ENCODE measurements at places on chromosomes 2 and 18.
A peak's percentile ranks its signal among the peaks of the same experiment; 100 is the strongest.

- DNase-seq = no peak
Observed at GRCh38 chr2:45457211-45457945, 153.7 kb downstream of the SRBD1 start.

GRCh38 chr2:120570546-120570945 is 165.1 kb upstream of the GLI2 start:
- no peak for DNase-seq

DNA sequence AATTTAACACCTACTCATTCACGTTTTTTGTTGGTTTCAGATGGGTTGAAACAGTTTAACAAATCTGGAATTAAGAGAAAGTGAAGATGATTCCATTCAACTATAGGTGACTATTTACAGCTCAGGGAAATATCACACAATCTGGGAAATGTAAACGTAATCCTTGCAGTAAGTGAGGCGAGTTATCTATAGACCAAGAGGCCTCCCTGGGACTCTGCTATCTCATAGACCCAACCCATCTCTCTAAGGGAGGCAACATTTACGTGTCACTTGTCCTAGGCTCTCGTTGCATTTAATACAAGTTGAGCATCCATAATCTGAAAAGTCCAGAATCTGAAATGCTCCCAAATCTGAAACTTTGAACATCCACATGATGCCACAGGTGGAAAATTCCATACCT is 2.0 kb upstream of the MOB4 start:
- no peak for DNase-seq

GRCh38 chr2:121598087-121598486 is 51.2 kb downstream of the CLASP1 start:
- DNase-seq = no peak

- DNase-seq = no peak
Observed at GRCh38 chr2:84889332-84889731, 8.4 kb upstream of the TRABD2A start.

- peak; percentile 64 for DNase-seq
Observed at GRCh38 chr2:177758591-177759371, 313.8 kb downstream of the PDE11A start.

DNA sequence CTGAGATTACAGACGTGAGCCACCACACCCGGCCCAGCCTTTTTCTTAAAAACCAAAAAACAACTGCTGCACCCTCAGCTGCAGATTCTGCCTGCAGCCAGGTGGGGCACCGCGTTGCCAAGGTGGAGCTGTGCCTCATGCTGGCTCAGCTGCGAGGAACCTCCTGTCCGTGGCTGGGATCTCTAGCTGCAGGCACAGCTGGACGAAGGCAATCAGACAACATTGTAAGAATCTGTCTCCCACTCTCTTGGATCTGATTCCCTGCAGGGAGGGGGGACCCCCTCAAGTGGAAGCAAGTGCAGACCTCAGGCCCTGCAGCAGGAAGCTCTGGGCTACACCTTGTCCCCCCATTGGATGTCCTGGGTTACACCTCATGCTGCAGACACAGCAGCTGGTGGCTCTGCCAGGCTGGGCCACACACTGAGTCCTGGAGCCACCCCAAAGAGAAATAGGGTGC is 24.1 kb downstream of the CIDEA start:
- no peak for DNase-seq

DNA sequence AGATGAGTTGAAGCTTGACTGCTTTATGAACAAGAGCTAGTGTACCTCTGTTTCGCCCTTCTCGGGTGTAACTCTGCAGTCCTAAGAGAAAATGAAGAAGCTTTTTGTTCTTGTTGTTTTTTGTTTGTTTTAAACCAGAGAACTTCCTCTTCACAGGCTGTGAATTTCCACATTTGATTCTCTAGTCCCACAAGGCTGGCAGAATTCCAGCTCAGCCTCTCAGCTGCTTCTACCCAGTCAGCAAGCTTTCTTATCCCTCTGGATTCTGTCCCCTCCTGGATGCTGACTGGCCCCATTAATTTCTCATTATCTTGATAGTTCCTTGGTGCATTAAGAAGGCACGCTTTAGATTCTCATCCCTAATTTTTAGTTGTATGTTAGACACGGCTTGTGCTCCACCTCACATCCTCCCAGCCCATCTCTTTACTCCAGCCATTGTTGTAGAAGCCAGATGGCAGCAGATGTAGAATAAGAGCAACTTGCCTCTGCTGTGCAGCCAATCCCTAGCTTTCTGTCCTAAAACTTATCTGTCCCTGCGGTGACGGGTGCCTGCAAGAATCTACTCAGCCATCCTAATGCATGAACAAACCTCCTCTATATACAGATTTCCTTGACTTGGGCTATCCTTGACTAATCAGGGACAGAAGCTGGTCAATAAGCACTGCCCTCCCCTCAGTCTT is 12.3 kb upstream of the RESP18 start:
- no peak for DNase-seq

- no peak for DNase-seq
Observed at GRCh38 chr2:163775304-163775703, 39.5 kb upstream of the FIGN start.

GRCh38 chr2:70797506-70797905 is 7.1 kb upstream of the FIGLA start:
- no peak for DNase-seq

- DNase-seq = no peak
Observed at GRCh38 chr18:43627848-43628530, 350.7 kb upstream of the SYT4 start.

DNA sequence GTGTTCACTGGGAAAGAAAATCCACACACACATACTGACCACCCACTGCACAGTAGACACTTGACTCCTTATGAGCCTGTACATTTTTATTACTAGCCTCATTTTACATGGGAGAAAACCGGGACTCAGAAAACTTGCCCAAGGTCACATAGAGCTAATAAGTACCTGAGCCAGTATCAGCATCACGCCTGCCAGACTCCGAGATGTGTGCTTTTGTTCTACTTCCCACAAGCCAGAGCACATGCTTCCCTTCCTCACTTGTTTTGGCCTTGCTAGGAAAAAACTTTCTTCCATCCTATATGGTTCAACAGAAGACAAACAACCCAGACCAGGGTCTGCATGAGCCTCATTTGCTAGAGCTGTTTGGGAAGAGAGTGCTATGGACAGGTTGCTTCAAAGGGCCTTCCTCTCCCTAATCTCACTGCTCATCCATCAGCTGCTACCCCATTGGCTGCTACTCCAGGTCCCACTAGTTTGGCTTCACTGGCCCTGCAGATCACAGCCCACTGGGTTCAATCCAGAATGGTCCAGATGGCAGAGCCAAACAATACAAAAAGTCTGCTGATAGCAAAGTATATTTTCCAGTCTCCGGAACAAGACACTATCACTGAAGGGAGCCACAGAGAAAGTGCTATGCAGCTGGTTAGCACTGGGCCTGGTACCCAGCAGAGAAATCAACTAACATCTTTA is 63.9 kb downstream of the STK39 start:
- DNase-seq = no peak

GRCh38 chr2:239096676-239097427 is 249.0 kb downstream of the TWIST2 start:
- no peak for DNase-seq

DNA sequence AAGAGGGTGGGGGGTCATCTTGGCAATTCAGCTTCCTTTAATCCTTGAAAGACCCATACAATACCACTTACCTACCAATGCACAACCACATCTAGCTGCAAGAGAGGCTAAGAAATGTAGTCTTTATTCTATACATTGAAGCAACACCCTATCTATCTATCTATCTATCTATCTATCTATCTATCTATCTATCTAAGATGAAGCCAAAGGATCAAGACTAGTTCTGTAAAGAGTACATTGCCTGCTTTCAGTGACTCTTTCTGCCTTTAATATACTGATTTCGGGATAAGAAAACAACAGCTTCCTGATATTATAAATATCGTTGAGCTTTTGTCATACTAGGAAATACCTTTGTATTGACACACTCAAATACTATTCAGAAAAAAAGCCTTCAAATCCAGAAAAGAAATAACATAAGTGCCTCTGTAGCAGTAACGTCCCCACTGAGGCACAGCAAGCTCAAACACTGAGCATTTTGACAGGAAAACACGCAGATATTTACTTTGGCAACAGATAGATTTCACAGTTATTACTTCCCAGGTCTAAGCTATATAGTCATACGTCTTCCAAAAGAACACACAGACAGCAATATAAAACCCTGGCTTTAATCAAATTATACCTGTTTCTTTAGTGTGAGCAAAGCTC is 139.4 kb upstream of the SERTAD2 start:
- DNase-seq = no peak

DNA sequence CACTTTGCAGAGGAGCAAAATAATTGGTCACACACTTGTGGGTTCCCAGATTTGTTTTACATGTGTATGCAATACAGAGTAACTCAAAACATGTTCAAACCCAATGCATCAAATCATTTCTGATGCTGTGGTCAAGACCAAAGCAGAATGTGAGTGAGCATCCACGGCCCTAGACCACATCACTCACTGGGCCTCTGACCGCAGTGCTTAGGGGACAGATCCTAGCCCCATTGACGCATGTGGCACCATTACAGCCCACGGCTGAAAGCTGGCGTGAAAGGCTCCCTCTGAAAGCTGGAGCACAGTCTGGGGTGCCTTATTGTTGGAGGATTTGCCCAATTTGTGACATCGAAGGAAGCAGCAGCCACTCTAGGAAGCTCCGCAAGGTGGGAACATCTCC is 498.8 kb upstream of the TCF4 start:
- no peak for DNase-seq

GRCh38 chr2:10894264-10894935 is 17.3 kb upstream of the KCNF1 start:
- no peak for DNase-seq

DNA sequence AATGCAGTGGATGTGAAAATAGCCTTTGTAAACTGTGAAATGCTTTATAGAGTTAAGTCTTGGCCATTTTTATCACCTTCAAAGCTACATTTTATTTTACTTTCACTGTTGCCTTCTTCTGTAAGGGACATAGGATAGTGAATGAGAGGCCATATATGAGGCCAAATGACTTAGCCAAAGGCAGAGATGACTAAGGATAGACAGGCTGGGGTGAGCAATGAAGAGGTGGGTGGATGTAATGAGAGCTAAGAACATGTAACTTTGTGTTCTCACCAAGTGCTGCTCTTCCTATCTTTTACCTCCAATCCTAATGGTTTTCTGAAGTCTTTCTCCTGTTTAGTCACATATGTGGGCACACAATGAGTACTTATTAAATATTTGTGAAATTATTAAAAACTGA is 101.9 kb downstream of the MBD5 start:
- no peak for DNase-seq

DNA sequence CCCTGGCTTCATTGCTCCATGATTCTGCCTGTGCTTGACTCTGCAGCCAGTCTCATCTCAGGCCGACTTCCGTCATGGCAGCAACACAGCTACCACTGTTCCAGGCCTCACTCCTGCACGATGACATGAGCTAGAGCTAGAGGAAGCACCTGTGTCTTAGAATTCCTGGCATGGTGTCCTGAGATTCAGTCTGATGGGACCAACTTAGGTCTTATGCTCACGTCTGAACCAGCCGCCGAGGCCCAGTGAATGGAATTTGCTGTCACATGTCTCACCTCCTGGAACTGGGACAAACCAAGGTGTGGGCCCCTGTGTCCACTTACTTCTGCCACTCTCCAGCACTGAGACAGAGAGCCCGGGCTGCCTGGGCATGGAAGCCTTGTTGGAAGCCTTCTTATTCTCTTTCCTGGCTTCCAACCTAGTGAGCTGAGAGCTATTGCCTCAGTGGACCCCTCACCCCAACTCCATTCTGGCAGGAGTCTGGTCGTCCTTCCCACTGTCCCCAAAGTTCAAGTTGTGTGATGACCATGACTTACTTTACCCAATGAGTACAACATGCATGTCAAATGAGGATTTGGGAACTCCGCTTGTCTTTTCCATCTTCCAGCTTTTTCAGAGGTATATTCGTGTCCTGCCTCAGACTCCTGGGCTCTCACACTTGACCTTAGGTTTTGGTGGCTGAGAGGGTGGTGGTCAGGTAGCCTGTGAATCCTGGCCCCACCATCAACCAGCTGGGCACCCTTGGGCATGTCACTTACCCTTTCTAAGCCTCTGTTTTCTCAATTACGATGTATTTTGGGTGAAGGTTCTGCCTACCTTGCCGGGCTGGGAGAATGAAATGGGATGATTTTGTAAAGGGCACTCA is 39.1 kb upstream of the HS6ST1 start:
- DNase-seq = no peak

All from neuronal stem cell (in vitro differentiated cells).